ENCODE measurements at places on chromosomes 5 and 9.
A peak's percentile ranks its signal among the peaks of the same experiment; 100 is the strongest.

GRCh38 chr9:81565609-81566008 lies 123.7 kb downstream of the TLE1 start:
- DNase-seq: no peak

DNA sequence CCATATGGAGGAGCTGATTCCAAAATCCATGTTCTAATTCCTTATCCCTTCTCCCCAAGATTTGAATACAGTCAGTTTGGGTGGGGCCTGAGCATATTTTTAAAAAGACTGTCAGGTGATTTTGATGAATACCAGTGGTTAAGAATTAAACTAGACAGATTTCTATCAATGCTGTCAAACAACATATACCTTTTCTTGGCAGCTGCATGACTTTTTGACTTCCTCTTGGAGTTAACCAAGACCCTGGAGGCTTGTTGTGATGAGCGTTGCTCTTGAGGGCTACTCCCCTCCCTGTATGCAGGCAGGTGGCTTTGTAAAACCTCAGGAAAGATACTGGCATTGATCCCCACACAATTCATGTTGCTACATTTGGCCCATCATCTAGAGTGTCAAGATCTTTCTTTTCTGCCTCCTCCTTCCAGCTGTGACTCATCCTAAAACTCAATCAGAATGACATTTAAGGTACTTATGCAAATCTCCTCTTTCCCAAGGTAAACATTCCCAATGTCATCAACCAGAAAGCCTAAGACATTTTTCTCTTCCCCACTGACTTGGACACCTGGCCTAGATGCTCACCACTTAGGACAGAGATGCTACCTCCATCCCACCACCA lies 61.7 kb downstream of the PPP2R2B start:
- DNase-seq: no peak

DNA sequence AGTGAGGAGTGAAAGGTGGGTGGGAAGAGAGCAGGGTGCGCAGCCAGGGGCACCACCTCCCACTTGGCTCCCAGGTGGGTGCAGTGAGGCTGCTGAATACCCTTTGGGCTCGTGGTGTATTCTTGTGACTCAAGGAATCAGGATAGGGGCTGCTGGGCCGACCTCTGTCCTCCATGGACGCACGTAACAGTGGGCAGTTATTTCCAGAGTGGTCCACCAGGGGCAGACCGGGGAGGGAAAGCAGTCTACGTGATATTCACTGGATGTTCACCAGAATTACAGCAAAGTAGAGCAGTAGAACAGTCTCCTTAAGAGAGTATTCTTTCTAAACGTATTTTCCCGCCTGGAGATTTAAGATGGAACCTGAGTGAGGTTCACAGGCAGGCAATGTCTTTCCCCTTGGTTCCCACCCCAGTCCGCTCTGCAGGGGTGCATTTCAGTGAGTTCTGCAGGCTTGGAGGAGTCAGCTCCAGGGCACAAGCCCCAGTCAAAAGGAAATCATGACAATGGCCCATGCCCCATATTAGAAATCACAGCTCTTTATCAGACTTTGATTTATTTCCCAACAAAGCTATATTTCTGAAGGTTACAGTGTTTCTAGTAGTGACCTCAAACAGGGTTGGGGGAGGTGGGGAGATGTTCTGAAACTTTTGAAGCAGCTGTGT lies 88.7 kb downstream of the SYK start:
- DNase-seq: no peak

DNA sequence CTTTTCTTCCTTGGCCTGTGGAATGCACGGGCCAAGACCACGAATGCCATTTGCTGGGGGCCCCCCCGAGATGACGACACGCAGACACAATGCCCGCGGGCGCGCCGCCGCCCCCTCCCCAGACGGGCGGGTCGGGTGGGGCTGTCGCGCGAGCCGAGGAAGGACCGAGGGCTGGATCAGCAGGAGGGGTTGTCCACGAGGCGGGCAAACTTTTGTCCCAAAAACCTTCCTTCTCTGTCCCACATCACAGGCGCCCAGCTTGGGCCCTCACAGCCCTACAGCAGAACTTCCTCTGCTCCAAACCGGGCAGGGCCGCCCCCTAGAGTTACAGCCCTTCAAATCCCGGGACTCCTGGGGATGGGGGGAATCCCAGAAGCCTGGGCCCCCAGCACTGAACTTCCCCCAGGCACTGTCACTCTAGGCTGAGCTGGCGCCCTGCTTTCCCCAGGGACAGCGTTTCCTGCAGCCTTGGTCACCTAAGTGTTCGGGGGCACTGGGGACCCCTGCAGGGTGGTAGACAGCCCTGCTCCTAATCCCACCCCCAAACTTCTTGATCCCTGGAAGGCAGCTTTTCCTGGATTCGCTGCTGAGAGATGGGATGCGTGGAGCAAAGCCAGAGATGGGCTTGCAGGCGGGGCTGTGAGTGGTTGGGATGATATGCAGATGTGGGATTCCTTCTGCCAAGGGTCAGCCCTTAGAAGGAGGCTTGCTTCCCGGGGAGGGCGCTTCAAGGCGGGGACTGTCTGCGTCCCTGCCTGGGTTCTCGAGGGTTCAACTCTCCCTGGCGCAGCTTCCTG lies 980 bp downstream of the COL5A1 start:
- DNase-seq: no peak

GRCh38 chr5:127564002-127564769 lies 46.7 kb downstream of the PRRC1 start:
- peak; percentile 68 for DNase-seq

GRCh38 chr5:168853972-168854371 lies 274.8 kb upstream of the PANK3 start:
- DNase-seq: no peak

GRCh38 chr9:127778280-127779135 lies at the start of gene SH2D3C:
TSS of gene SH2D3C (minus strand) at chr9:127778666. CDS start at chr9:127778627, 39 bp downstream.
- DNase-seq: peak; percentile 60

All from CD4-positive, alpha-beta T cell treated with Interleukin-17A for 1 hour (primary cell).